ENCODE measurements at places on chromosomes 5 and 9.

DNA sequence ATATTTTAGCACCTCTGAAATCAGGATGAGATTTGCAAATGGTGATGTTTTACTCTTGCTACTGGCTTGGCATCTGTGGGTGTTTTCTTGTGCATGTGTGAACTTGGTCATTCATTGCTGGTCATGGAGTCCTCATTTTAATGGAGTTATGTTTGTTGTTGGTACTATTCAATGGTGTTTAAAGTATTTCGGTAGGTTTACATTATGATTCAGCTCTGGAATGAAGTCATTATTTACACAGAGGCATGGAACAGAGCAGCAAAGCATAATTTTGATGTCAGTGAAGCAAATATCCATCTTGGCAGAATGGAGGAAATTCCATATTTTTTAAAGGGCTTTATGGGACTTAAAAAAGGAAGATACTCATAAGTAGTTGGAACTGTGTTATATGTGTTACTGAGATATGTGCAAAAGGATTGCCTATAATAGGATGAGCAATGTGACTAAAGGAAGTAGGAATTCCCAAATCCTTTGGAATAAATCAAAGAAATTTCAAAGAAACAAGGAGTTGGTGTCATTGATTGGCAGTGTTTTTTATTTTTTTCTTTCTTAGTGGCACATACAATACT lies 147.4 kb downstream of the ACTBL2 start:
- DNase-seq = peak; percentile 57

DNA sequence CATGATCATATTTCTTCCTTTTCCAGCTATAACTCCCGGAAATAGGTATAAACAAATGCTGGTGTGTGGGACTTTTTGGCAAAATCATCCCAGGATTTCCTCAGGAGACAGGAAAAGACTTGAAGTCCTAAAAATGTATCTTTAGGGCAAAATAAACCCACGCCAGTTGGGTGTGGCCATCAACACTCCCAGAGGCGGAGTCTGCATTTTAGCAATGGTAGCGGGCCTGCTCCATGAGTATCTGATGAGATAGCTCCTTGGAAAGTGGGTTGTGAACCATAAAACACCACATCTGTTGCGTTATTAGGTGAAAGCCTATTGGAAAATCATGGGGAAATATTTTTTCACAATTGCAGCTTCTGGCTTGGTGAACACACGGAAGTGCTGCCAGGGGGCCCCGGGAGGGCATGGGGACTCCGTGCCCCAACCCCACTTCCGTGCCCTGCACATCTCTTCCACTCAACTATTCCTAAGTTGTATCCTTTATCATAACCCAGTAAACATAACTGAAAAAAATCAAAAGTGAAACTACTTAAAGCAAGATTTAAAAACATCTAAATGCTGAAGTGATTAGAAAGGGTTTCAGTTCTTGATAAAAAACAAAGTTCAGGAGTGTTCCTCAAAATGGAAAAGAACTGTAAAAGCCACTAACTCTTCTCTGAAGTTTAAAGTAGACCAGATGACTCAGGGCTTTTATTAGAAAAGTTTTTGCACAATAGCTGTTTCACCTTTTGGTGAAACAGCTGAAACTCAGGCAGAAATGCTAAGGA lies 111.2 kb downstream of the LRRC70 start:
- DNase-seq = no peak

DNA sequence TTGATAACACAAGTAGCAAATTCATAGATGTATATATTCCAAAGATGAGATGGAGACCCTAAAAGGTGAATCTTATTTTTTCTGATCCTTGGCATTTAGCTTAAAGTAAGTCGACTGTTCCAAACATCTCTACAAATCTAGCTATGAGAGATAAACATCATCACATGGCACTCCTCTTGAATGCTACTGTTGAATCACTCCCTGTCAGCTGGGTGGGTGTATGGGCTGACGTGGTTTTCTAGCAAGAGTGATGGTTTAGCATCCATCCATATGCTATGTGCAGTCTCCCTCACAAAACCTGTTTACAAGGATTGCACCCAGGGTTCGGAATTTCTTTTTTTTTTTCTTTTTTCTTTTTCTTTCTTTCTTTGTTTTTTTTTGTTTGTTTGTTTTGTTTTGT lies 13.8 kb downstream of the ACO1 start:
- DNase-seq = peak; percentile 81

- DNase-seq = peak; percentile 15
These were observed 90.8 kb downstream of the PLPPR1 start for GRCh38 chr9:101119206-101119819.

DNA sequence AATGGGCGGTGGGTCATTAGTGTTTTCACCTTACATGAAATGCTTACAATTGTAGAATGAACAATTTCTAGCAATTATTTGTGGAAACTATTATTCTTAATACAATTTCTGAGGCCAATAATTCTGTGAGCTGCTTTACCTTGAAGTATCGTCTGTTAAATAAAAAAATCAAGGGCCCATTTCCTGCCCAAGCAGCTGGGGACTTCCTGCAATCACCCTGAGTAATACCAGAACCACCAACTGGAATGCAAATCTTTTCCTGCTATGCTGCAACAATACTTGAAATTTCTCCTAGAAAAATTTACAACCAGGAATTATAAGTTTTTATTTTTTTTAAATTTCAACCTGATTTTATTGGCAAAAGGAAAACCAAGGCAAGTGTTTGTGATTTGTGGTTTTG lies 52.6 kb downstream of the ADAMTS16 start:
- DNase-seq = no peak

DNA sequence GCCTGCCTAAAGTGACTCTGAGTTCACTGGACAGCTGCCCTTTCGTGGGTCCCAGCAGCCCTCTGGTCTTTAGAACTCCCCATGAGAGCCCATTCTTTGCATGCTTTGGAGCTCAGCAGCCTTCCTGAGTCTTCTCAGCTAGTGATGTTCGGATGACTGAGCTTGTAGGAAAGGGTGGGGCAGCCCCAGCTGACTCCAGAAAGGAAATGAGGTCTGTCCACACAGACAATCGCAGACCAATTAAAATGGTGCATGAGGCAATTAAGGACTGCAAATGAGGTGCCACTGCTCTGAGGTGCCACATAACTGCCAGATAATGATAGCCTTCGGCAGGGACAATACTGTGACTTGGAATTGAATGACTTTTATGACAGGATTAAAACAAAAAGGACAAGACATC lies 25.4 kb upstream of the TOMM5 start:
- no peak for DNase-seq

GRCh38 chr9:101148344-101148743 lies 119.8 kb downstream of the PLPPR1 start:
- no peak for DNase-seq

DNA sequence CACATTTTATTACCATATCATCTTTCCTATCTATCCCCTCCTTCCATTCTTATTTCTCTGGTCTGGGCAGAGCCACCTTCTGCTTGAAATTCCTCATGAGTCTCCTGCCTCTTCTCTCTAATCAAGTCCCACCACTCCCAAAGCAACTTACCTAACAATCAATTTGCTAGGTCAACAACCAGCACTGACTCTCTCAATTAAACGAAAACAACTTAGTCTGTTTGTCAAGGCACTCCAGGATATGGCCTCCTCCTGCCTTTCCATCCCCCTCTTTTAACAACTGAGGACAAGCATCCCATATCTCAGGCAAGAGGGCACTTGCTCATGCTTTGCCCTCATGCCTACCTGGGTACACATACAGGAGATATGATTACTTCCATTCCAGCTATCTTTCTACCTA lies 47.4 kb downstream of the HCN1 start:
- DNase-seq = no peak

DNA sequence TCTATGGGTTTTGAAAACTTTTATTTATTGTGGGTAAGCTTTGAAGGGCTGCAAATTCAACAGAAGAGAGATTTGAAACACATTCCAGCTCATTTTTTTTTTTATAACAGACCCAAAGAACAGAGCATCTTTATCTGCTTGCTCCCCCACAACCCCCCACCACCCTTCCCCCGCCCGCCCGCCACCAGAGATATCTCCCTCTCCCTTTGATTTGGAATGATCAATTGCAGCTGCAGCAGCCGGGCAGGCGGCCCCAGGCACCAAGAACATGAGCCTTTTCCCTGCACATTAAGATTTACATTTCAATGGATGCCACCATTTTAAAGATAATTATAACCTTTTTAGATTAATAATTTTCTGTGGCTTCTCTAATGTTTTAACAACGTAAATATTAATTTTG lies 510.9 kb downstream of the ZNF608 start:
- no peak for DNase-seq

- no peak for DNase-seq
These were observed 3.6 kb downstream of the FOXI1 start for GRCh38 chr5:170109059-170110031.

GRCh38 chr9:33024126-33024965 lies 727 bp upstream of the DNAJA1 start:
- DNase-seq = peak; percentile 51

GRCh38 chr9:107886826-107887225 lies 397.3 kb upstream of the KLF4 start:
- DNase-seq = no peak

DNA sequence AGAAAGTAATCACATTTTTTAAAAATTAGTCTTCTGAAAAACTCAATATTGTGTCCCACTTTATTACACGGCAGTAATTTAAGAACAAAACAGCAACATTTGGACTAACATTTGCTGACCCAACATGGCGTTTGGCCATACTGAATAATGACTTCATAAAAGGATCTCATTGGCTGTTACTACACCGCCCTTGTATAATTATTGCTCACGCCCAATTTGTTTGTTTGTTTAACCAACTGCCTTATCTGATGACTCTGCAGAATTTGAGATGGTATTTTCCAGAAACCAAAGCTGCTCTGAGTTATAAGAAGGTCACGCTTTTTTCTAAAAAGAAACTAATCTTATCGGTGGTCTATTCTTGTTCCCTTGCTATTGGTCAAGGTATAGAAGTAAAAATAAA lies 200.2 kb upstream of the TARS1 start:
- no peak for DNase-seq

- peak; percentile 78 for DNase-seq
These were observed 35.9 kb downstream of the MAMDC2 start for GRCh38 chr9:70079417-70080037.

GRCh38 chr5:179905161-179905560 lies 2.5 kb downstream of the TBC1D9B start:
- DNase-seq = no peak

GRCh38 chr9:37243588-37244345 lies 123.4 kb downstream of the ZCCHC7 start:
- no peak for DNase-seq

DNA sequence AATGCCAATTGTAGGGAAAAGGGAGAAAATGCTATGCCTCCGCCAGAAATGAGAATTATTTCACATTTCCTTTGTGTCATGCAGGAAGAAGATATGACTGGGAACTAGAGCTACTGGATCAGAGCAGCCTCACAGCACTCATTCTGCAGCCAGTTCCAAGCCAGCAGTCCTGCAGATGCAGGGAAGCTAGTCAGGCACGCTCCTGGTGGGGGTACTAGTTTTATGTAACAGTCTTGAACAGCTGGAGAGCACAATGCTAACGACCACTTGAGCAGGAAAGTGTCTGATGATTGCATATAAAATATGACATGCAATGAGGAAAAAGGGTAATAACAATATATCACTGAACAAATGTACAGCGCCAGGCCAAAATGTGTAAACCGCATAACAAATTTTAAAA lies 21.7 kb downstream of the CDH10 start:
- DNase-seq = no peak

- no peak for DNase-seq
These were observed 837.1 kb upstream of the C9orf72 start for GRCh38 chr9:28410411-28410810.

- DNase-seq = no peak
These were observed 126.0 kb upstream of the C6 start for GRCh38 chr5:41339339-41339738.

GRCh38 chr9:18371621-18372020 lies 102.3 kb upstream of the ADAMTSL1 start:
- no peak for DNase-seq

GRCh38 chr9:77016121-77016525 lies 3.3 kb upstream of the FOXB2 start:
- no peak for DNase-seq

DNA sequence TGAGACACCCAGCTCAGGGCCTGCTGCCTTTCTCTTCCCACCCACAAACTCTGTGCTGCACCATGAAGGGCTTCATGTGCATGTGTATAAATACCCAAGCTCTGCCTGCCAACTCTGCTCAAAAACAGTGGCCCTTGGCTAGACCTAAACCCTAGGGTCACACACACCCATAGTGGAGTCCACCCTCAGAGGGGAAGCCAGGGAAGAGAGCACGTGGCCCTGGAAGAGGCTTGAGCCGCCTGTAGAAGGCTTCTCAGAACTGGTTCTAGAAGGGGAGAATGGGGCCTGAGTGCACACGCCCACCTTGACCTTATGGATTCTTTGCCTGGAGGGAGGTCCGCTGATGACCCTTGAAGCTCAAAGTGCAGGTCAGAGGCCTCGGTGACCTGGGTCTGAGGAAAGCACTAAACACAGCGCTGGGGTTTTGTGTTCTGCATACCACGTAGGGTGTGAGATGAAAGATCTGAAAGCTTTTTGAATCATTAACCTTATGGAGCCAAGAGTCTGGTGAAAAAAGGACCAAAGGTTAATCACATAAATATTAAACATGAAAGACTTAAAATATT lies 60.6 kb downstream of the CYFIP2 start:
- DNase-seq = no peak

DNA sequence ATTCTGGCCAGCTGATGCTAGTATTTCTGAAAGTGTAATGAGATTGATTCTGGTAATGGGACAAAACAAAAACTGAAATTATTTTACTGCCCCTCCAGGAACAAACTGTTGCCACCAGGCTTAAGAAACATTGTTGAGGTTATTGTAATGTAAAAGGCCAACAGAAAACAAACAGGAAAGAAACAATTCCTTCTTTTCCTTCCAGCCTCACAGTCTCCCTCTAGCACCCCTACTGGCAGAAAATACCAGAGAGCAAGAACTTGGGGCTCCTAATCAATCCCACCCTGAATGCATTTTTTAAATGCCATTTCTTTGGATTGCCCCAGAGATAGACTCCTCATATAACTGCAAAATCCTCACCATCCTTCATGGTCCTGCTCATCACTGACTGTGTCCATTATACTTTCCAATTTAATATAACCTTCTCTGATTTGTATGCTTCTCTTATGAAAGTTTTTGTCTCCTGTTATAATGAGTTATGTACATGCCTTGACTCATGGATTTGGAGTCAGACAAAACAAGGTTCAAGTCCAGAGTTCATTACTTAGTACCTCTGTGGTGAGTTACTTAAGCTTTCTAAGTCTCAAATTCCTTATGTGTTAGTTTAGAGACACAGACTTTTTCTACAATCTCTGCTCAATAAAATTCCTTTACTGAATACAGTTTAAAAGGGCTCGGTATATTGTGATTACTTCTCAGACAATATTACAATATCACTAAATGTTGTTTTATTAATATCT lies 157.9 kb upstream of the FBN2 start:
- peak; percentile 30 for DNase-seq

DNA sequence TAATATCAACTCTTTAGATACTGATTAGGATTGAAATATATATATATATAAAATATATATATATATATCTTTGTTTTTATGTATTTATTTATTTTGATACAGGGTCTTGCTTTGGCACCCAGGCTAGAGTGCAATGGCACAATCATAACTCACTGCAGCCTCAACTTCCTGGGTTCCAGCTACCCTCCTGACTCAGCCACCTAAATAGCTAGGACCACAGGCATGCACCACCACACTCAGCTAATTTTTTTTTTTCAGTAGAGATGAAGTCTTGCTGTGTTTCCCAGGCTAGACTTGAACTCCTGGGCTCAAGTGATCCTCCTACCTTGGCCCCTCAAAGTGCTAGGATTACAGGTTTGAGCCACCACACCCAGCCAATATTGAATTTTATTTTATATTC lies 20.6 kb upstream of the CDH6 start:
- DNase-seq = no peak

Measured in fibroblast of mammary gland (primary cell).